ENCODE measurements at places on chromosomes 6 and 20.

GRCh38 chr6:106118835-106119431 is 32.8 kb downstream of the PRDM1 start:
- DNase-seq: no peak

GRCh38 chr6:105869835-105870440 is 216.2 kb upstream of the PRDM1 start:
- DNase-seq: no peak

DNA sequence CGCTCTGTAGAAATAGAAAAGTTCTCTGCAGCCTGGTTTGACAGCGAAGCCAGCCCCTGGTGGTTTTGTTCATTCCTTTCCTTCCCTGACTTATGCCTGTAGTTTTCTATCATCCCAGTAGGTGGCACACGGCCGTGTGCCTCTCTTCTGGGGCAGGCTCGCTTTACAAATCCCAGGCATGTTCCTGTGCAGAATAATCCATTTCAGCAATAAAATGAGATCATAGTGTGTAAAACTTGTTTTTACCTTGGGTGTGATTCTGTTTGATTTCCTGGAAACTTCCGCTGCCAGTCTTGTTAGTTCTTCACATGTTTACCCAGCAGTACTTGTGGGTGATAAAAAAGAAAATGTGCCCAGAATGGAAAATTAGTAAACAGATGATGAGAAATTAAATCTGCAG is 7.4 kb upstream of the INSM1 start:
- no peak for DNase-seq

- DNase-seq: no peak
Observed at GRCh38 chr6:27531772-27532459, 59.0 kb upstream of the ZNF184 start.

- no peak for DNase-seq
Observed at GRCh38 chr6:134830194-134830593, 119.7 kb downstream of the ALDH8A1 start.

All from mesothelial cell of epicardium (in vitro differentiated cells).